ENCODE measurements at places on chromosomes 4 and X.

GRCh38 chr4:20367446-20367845 is 115.7 kb downstream of the SLIT2 start:
- DNase-seq = no peak

DNA sequence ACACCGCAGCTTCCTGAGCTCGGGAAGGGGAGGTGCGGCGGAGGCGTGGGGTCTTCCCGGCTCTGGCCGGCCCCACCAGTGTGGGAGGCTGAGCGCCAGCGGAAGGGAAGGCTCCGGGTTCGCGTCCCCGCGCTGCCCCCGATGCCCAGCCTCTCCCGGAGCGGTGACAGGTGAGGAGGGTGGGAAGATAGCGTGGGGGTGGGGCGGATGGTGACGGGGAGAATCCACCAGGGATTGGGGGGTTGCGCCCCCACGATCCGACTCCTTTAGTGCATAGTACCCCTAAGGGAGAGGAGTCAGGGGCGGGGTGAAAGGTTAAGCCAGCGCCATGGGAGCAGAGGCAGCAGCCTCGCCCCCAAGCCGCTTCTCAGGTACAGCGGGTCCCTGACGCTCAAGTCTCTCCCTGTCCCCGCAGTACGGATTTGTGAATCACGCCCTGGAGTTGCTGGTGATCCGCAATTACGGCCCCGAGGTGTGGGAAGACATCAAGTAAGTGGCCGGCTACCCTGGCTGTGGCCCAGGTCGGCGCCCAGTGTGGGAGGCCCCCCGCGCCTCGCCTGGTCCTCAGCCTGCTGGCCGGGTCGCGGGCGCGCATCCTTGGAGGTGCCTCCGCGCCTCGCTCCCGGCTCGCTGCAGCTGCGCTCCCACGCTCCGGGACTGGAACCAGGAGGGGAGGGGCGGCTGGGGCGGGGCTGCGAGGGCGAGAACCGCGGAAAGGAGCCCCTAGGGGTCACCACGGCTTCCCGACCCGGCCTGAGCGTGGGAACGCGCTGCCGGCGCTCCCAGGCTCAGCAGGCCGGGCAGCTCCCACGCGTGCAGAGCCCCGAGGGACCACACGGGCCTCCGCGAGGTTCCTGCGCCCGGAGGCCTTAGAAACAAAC is 791 bp downstream of the GUCY1B1 start:
- no peak for DNase-seq

DNA sequence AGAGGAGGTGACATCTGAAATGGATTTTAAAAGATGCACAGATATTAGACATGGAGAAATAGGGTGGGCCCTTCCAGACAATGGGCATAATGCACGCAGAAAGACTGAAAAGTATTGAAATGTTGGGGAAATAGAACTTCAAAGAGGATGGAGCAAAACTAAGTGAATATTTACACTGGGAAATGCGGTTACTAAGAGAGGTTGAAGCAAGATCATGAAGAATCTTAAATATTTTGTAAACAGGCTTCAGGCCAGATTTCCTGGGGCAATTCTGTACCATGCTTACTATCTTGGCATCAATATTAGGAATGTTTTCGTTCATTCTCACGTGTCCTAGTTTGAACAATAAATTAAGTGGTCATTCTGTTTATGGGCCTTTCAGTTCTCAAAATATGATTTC is 216.3 kb downstream of the ADAMTS3 start:
- DNase-seq = no peak

DNA sequence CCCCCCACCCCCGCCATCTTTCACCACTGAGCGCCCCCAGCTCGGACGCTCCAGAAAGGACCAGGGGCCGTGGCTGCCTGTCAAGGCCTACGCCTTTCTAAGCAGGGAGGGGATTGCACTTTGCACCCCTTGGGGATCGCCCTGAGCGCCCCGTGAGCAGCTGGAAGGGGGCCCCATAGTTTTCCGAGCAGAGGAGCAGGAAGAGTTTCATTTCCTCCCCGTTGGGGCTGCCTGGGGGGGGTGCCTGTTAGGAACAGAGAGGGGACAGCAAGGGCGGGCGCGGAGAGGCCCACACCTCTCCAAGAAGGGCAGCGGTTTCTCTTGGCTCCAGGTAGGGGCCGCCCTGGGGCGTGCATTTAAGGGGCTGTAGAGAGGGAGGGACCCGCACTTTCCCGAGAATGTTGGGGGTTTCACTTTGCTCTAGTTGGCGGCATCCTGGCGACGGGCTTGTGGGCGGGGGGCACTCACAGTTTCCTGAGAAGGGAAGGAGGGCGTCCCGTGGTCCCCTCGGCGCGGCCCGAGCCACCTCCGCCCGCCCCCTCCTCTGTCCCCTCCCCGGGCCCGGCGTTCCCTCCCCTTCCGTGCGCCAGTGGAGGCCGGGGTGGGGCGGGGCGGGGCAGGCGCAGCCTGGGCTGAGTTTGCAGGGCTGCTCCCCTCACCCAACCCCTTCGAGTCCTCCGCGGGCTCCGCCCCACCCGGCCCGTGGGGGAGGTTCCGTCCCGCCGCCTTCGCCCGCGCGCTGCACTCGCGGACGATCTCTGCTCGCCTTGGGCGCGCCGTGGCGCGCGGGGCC is 82.3 kb upstream of the CD99 start:
- DNase-seq = no peak

DNA sequence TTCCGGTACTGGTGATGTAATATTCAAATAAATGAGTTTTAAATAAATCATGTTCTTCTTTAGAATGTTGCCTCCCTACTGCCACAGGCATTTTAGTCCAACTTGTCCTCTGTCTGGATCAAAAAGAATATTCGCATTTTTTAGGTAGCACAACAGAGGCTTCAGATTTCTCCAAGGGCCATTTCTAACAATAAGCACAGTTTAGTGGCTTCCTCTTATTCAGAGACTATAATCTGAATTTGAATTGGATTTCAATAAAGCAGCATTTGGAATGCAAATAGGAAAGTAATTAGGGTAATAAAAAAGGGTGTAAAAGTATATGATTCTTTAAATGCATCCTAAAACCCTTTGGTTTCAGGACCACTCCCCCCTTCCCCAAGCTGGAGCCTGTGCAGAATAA is 167.9 kb upstream of the GLRA2 start:
- DNase-seq = no peak

Data from NCI-H187 (cell line).